RWPE2 (cell line): ENCODE measurements at places on chromosomes 12 and 14.

- no peak for DNase-seq
Observed at GRCh38 chr14:31947680-31948595, 129.2 kb upstream of the ARHGAP5 start.

DNA sequence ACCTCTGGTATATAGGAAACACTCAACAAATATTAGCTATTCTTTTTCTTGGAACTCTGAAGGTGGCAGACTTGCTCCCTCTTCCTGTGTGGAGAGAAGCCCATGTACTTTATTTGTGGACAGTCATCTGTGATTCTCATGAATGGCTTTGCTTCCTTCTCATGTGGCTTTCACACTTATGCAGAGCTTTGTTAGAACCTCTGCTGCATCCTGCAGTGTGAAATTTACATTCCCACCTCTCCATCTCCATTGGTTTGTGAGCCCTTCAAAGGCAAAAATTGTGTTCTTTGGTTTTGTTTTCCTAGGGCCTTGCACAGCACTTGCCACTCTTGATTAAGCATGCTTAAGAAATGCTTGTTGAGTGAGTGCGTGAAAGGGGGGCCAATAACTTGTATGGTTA is 51.9 kb downstream of the BICD1 start:
- DNase-seq: no peak

GRCh38 chr12:65432114-65432513 is 153.6 kb downstream of the MSRB3 start:
- DNase-seq: no peak

- DNase-seq: no peak
Observed at GRCh38 chr14:49206828-49207227, 379.4 kb downstream of the RPS29 start.

DNA sequence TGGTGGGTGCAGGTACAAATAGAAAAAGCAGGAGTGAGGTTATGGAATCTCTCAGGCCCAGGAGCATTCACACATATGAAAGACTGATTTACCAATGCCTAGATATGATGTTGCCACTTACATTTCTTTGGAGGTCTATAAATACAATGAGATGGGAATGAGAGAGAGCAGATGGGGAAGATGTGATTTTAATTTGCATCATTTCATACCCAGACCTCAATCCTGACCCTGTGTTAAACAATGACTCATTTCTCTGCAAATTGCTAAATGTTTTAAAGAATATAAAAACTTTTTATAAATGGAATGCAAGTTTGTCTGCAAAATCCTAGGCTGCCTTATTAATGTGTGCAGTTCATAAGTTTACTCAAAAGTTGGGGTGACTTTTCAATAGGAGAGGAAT is 38.6 kb upstream of the GNG2 start:
- DNase-seq: no peak

DNA sequence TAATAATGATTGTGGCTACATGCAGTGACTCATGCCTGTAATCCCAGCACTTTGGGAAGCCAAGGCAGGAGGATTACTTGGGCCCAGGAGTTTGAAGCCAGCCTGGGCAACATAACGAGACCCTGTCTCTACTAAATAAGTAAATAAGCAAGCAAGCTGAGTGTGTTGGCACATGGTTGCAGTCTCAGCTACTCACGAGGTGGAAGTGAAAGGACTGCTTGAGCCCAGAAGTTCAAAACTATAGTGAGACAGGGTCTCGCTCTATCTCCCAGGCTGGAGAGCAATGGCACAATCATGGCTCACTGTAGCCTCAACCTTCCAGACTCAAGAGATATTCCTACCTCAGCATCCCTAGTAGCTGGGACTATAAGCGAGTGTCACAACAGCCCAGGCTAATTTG is 64.7 kb downstream of the RPS6KA5 start:
- DNase-seq: no peak

DNA sequence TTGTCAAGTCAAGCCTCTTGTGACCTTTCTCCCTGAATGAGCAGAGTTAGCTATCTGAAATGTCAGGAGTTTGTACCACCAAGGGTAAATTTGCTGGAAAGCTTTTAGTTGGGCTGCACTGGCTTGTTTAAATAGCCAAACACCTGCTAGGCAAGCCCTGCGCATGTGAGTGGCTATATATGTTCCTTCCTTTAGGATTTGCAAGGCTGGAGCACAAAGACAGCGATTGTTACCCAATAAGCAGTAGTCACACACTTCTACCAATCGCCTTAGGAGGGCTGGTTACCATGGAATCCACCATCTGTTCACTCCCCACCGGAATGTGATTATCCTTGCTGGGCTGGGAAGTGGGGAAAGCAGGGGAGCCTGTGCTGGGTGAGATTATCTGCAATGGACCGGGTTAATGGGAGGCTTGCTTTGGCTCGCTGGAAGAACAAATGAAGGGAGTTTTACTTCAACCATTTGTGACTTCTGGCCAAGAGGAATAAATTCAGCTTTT is 102.5 kb downstream of the FGD4 start:
- DNase-seq: no peak

DNA sequence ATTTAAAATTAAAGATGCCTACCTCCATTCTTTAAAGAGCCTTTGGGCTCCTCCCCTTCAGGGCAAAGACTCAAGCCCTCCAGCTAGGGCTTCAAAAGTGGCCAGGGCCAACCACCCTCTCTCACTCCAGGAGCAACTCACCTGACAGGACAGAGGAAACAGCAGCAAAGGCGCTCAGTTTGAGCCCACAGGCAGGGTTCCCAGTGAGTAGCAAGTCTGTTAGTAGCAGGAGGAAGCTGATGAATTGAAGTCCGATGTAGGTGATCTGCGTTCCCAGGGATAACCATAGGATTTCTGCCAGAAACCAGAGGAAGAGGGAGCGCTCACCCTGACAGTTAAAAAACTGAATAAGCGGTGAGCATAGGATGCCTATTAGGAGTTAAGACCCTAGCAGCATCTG is 15.7 kb downstream of the GSG1 start:
- no peak for DNase-seq

GRCh38 chr14:104343294-104343625 is 204.9 kb downstream of the KIF26A start:
- no peak for DNase-seq

DNA sequence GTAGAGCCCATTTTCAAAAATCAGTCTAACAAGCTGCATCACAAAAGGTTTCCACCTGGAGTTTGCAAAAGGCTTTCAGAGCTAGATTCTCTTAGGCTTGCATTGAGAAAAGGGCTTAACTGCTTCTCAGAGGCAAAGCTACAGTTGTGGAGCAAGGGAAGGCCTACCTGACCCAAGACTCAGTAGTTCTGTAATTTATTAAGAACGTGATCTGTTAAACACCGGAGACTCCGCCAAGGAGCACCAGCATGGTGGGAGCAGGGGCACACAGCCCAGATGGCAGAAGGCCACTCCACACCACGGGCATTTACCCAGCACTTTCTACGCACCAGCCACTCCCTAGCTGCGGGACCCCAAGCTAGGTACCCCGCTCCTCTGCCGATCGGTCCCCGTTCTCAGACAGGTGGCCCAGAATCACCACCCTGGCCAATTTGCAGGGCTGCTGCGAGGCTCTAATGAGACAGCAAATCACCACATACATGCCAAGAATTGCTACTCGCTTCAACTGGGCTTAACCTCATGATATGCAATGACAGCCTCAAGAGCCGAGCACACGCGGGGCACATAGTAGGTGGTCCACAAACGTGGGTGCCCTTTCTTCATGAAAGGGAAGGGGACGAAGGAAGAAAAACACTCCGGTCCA is 1.5 kb downstream of the ITPK1 start:
- no peak for DNase-seq

GRCh38 chr12:90174198-90174510 is 465.5 kb upstream of the ATP2B1 start:
- no peak for DNase-seq
